RCC 7860 (cell line): ENCODE measurements at places on chromosomes 12 and 14.
A peak's percentile ranks its signal among the peaks of the same experiment; 100 is the strongest.

GRCh38 chr14:51365241-51365965 is 125.4 kb downstream of the TMX1 start:
- DNase-seq = no peak

DNA sequence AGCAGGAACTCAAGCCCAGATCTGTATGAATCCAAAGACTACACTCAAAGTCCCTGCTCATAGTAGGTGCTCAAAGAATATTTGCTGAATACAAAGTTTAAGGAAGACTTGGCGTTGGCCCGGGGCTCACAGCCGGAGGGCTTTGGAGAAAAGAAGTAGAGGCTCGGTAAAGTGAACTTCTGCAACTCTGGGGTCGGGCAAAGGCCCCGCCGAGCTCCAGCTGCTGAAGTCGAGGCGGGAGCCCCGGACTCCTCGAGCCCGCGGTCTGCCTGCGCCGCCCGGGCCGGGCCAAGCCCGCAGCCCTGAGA is 335 bp downstream of the GCN1 start:
- DNase-seq = no peak

- no peak for DNase-seq
Observed at GRCh38 chr12:105492591-105493545, 162.4 kb downstream of the C12orf75 start.

- DNase-seq = no peak
Observed at GRCh38 chr14:21042918-21043317, 756 bp downstream of the RNASE7 start.

DNA sequence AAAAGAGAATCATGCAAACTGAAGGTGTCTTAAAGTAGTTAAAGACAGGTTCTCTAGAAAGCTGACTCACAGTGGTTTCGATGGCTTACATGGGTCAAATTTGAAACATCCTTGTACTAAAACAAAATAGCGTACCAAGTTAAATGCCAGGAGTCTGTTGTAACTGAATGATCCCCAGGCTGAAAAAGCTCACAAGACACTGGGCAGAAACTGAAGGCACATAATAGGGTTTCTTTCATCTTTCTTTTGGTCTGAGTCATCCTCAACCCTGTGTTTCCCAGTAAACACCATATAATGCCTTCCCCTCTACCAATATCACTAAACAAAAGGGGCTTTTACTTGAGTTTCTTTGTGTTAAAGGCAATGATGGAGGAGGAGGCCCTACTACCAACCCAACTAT is 12.8 kb downstream of the ZFYVE1 start:
- DNase-seq = no peak

GRCh38 chr14:101006008-101006407 is 102.5 kb upstream of the RTL1 start:
- no peak for DNase-seq

DNA sequence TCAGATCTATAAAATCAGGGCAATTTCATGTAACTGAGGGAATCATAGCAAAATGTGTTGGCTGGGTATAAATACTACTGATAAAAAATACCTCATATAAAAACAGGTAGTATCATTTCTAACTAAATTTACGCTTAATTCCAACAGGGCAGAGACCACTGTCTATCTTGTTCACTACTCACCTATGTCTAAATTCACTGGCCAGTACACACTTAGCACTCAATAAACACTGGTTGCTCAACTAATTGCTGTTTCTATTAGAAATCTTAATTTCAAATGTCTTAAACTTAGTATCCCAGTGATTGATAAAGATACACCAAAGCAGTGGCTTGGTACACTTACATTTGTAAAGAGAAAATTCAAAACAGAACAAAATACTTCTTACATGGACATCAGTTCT is 55.6 kb downstream of the HNRNPC start:
- DNase-seq = no peak

GRCh38 chr14:57609192-57610075 is 115.8 kb upstream of the CCDC198 start:
- DNase-seq = no peak

- peak; percentile 55 for DNase-seq
Observed at GRCh38 chr12:79737875-79738718, 47.3 kb upstream of the PAWR start.

GRCh38 chr12:47736877-47737676 is 11.8 kb upstream of the ENDOU start:
- DNase-seq = no peak

DNA sequence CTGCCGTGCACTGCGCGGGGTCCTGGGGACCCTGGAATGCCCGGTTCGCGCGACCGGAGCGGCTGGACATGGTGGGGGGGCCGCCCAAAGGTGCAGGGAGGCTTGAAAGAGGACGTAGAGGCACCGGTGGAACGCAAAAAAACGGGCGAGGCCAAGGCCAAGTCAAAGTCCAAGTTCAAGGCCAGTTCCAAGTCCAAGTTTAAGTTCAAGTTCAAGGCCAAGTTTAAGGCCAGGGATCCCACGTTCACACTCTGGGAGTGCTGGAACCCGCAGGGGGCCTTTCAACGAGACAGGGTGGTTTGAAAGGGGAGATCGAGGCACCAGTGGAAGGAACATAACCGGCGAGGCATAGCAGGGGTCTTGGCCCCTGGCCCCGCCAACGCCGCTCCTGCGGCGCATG is 317.6 kb downstream of the ALG10 start:
- DNase-seq = no peak

GRCh38 chr12:442235-442884 is 17.4 kb upstream of the B4GALNT3 start:
- peak; percentile 26 for DNase-seq

GRCh38 chr12:93743999-93744689 is 67.0 kb downstream of the CRADD start:
- DNase-seq = no peak

- no peak for DNase-seq
Observed at GRCh38 chr12:86698641-86698980, 442.4 kb upstream of the MGAT4C start.

GRCh38 chr14:103451401-103451800 is 66.2 kb downstream of the MARK3 start:
- no peak for DNase-seq

DNA sequence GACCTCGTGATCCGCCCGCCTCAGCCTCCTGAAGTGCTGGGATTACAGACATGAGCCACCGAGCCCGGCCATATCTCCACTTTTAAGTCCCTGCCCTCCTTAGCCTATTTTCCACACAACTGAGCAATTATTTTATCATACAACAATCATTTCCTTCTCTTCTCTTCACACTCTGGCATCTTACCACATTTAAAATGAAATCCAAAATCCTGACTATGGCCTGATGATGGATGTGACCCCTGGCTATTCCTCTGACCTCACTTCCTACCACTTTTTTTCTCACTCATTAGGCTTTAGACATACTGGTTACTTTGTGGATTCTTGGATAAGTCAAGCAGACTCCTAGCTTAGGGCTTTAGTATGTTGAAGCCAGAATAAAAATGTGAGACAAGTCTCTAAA is 21.9 kb upstream of the EID3 start:
- DNase-seq = peak; percentile 75

GRCh38 chr12:115312901-115313300 is 628.9 kb upstream of the TBX3 start:
- DNase-seq = no peak

- no peak for DNase-seq
Observed at GRCh38 chr14:91061056-91061887, 831 bp upstream of the RPS6KA5 start.

DNA sequence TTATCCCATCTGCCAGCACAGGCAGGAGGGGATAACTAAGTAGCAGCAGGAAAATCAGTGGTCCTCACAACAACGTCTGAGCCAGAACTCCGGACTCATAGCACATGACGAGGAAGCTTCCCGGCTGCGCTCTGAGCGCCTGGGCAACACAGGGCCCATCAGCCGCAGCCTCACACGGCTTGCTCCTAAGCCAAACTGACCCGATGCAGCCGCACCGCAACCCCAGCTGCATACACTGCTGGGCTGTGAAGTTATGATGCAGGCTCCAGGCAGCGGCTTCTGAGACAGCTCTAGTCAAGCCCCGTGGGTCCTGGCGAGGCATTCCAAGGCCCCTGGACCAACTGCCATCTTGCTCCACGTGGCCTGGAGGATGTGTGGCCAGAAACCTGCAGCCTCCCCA is 28.1 kb downstream of the ZFYVE21 start:
- no peak for DNase-seq

GRCh38 chr12:100382338-100382737 is 25.5 kb downstream of the SLC17A8 start:
- DNase-seq = no peak

DNA sequence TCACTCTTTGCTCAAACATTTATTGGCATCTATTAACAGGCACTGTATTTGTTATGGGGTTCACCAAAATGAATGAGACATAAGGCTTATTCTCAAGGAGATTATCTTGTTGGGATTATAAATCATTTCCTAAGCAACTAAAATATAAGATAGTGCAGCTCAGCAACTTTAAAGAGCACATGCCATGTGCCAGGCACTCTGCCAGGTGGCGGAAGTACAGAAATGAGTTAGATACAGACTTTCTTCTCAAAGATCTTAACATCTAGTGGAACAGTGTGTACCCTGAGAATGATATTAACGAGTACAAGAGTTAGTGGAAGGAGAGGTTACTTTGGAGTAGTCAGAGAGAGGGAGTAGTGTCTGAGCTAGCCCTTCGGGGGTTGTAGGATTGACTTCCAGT is 28.4 kb upstream of the TOMM20L start:
- DNase-seq = no peak

- peak; percentile 73 for DNase-seq
Observed at GRCh38 chr12:76277480-76277879, 70.7 kb downstream of the BBS10 start.

DNA sequence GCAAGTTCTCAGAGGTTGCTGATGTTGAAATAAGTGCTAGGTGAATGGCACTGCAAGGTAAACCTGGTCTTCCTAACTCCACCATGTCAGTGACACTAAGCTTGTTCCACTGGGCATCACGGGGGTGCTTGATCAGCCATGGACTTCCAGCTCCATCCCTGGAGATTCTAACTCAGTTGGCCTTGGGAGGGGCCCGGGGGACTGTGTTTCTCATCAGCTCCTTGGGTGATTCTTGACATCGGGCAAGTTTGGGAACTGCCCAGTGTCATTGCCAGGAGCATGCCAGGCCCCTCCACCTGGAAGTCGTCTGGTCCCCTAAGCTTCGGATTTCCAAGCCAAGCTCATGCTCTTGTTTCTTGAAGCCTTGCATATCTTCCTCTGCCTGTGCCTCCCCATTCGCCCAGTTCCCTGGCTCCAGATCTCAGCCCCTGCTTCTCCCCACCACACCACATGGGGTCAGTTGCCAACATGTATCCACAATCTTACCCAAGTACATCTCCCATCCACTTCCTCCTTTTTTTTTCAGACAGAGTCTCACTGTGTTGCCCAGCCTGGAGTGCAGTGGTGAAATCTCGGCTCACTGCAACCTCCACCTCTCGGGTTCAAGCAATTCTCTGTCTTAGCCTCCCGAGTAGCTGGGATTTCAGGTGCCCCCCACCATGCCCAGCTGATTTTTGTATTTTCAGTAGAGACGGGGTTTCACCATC is 30.7 kb upstream of the RFLNA start:
- DNase-seq = no peak

- DNase-seq = peak; percentile 53
Observed at GRCh38 chr12:104201238-104202001, 14.2 kb upstream of the TXNRD1 start.

- DNase-seq = no peak
Observed at GRCh38 chr12:98612696-98613334, 19.3 kb downstream of the SLC25A3 start.

DNA sequence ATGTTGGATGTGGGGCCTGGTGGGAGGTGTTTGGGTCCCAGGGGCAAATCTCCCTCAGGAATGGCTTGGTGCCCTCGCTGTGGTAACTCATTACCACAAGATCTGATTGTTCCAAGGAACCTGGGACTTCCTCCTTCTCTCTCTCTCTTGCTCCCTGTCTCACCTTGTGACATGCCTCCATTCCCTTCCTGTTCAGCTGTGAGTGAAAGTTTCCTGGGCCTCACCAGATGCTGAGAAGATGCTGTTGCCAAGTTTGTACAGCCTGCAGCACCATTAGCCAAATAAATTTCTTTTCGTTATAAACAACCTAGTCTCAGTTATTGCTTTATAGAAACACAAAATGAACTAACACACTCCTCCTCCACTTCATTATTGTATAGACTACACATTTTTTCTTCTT is 759.8 kb upstream of the MDGA2 start:
- DNase-seq = no peak

DNA sequence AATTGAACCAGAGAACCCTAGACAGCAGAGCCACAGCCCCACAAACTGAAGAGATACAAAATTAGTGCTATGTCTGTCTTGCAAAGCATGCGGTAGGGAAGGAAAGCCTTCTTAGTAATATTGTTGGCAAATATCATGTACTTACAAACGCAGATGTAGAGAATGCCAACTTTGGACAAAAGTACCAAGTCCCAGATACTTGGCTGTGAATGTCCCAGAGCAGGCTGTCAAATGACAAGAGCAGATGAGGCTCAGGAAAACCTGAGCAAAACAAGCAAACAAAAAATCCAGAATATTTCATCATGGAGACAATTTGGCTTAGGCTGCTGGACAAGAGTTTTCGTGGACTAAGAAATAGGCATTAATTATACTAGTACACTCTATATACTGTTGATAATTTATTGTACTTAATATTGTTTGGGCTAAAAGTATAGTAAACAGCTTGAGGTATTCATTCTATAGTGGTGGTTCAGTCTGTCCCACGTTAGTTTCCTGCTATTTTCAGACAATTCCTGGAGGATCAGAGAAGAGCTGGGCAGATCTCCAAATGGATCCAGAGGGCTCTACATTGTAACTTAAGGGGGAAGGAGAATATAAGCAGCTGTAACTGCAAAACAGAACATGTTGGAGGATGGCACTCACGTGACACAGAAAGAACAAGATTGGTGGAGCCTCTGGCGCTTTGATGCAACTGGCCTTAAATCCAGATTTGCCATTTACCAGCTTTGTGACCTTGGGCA is 329.8 kb downstream of the ATP23 start:
- DNase-seq = no peak

DNA sequence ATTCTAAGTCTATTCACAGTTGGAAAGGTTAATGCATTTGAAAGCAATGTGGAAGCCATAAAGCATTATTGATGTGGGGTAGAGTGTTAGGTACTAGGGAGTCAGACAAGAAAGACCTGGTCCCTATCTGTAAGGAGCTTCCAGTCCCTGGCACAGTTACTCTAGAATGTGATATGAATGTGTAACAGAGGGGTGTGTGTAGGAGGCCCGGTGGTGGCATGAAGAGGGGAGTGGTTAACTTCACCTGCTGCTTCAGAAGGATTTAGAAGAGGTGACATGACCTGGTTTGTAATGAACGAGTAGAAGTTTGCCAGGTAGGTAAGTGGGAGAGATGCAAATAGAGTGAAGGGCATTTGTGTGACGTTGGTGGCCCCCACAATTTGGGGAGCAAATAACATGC is 15.1 kb upstream of the GALNT6 start:
- DNase-seq = no peak

GRCh38 chr12:77601069-77601468 is 229.6 kb upstream of the NAV3 start:
- DNase-seq = no peak

- DNase-seq = no peak
Observed at GRCh38 chr12:71201136-71201679, 43.4 kb upstream of the TSPAN8 start.

GRCh38 chr14:90510159-90510558 is 113.3 kb downstream of the CALM1 start:
- no peak for DNase-seq

- no peak for DNase-seq
Observed at GRCh38 chr12:42326541-42327226, 717 bp downstream of the PPHLN1 start.
